Stimulated activated CD4-positive, alpha-beta T cell treated with anti-CD3 and anti-CD28 coated beads, Interleukin-4, amount 100 ng/mL, for 4 hours (primary cell): ENCODE measurements at places on chromosomes 2 and 18.

DNA sequence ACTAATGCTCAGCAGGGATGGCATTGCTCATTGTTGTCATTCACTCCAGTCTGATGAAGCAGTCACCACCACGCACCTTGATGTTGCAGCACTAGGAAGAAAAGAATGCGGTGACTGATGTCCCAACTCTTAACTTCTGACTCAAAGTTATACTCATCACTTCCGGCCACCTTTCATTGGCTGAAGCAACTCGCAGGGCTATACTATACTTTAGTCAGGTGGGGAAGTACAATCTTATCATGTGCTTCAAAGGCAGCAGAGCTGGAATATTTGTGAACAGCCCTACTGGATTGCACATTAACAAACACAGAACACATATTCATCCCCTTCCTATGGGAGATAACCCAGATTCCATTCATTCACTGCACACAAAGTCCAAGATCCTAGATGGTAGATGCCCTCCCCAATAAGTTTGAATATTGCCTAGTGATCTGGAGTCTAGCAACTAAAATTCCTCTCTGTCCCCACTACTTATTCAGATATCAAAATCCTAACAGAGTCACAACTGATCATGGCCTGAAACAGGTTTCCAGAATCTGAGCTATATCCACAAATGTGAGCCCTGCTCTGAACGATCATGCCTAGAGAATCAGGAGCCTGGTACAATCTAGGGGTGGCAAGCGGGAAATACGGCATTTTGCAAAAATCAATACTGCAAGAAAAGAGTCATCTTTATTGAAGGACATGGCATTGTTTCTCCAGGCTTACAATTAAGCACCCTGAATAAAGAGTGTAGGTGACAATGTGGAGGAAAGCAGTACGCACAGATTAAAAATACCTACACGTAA is 3.4 kb upstream of the SPATS2L start:
- DNase-seq, result no peak

DNA sequence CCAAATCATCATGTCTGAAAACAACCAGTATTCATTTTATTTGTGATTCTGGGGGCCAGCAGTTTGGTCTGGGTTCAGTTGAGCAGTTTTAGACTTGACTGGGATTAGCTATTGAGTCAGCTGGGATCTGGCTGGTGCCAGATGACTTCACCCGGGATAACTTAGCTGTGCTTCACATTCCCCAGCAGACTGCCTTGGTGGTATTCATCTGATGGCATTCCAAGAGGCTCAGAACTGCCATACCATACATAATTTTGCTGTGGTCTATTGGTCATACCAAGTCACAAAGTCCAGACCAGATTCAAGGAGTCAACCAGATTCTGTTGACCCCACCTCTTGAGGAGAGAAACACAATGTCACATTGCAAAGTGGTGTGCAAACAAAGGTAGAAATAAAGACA is 7.8 kb upstream of the FSHR start:
- DNase-seq, result no peak

DNA sequence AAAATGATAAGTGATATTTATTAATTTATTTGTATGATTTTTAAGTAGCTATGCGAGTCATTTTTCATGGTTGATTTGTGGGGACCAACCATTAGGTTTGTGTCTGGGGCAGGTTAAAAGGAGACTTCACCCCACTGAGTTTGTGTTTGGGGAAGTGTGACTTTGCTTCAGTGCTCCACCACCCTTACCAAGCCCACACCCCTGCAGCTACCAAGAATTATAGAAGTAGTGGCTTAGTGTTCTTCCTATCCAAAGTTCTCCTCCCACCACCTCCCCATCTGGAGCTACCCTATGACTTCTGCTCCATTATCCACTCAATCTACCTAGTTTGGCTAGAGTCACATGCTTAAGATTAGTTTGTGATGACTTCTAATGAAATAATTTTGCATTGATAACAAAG is 182.1 kb upstream of the ZEB2 start:
- no peak for DNase-seq

GRCh38 chr2:97868986-97869721 is 126.6 kb downstream of the TMEM131 start:
- no peak for DNase-seq

GRCh38 chr2:62475172-62476011 is 30.6 kb downstream of the TMEM17 start:
- DNase-seq, result no peak

DNA sequence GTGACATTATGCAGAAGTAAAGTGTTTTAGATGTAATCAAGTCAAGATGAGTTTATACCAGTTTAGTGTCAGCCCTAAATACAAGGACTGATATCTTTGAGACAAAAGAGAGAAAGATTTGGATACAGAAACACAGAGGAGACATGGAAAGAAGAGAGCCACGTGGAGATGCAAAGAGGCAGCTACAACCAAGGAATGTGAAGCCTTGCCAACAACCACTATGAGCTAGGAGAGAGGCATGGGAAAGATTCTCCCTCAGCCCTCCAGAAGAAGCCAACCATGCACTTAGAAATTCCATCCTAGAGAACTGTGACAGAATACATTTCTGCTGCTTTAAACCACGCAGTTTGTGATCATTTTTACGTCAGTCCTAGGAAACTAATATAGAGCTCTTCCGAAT is 217.2 kb downstream of the DOK6 start:
- DNase-seq, result no peak

DNA sequence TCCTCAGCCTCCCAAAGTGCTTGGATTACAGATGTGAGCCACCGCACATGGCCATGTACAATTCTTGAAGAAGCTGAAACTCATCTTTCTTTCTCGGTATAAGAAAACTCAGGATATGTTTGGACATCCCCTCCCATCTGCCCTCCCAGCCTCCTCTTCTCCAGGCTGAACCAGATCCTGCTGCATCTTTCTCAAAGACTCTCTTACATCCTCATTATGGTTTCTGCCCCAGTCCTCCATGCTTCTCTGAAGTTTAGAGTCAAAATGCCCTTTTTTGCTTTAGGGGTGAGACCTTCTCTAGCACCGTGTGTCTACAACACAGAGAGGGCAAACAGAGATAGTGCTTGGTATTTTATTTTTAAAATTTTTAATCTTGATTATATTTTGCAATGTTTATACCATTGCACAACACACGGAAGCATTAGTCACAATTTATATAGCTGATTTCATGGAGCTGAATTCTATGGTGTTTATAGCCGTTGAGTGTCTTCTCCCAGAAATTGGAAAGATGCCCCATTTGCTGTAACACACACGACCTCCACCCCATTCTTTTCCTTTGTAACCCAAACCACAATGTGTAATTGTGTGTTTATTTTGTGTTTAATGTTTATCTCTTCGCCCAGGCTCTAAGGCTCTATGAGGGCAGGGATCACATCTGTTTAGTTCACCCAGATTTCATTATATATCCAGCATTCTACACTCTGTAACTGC is 206.0 kb upstream of the TNP1 start:
- no peak for DNase-seq

DNA sequence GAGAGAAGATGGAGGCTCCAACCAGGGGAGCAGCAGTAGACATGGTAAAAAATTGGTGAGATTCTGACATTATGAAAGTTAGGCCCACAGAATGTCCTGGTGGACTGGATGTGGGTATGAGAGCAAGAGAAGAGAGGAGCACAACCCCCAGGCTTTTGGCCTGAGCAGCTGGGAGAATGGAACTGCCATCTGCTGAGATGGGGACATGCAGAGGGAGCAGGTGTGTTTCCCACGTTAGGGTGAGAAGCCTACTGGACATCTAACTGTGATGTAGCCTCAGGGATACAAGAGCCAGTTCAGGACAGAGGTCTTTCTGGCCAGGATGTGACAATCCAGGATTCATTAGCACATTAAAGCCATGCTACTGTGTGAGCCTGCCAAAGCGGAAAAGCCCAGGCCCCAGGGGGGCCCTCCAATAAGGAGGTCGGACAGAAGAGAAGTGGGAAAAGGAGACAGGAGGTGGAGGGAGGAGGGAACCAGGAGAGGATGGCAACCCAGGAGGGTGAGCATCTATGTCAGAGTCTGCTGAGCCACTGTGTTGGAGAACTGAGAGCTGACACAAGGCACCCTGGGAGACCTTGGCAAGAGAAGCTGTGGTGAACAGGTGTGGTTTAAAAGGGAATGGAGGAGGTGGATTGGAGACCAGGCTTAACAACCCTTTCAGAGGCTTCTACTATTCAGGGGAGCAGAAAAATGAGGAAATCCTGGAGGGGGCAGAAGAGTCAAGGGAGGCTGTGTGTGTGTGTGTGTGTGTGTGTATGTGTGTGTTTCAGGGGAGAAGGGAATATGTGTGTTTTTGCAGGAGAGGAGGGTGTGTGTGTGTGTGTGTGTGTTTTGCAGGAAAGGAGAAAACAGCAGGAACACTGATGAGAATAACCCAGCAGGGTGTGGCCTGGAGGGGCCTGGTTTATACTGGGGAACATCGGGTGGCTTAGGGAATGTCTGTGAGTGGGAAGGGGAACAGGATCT is 10.5 kb downstream of the CYB5A start:
- DNase-seq, result no peak

GRCh38 chr2:71226096-71226964 is 573 bp downstream of the PAIP2B start:
- DNase-seq, result no peak
